ENCODE measurements at places on chromosomes 3 and 15.

GRCh38 chr3:236881-237280 lies 40.3 kb downstream of the CHL1 start:
- no peak for DNase-seq

- no peak for DNase-seq
Measured at GRCh38 chr3:70179111-70179510, 133.3 kb downstream of the MDFIC2 start.

GRCh38 chr3:197494366-197495058 lies 61.3 kb downstream of the BDH1 start:
- no peak for DNase-seq

- DNase-seq: no peak
Measured at GRCh38 chr15:63514531-63514943, 10.1 kb downstream of the USP3 start.

DNA sequence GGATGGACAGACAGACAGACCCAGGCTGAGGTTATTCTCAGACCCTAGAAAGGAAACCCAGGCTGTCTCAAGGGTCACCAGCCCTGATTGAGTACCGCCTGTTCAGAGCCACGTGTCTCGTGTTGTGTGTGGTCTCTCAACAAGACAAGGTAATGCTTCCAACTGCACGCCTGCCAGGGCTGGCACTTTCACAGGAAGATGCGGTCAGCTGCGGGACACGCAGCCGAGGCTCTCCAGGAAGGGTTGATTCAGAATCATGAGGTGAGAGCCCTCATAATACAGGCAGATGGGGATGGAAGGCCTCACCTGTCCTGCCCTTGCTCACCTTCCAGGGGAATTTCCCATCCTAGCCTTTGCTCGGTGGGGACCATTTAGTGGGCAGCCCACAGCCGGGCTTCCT lies 81.4 kb downstream of the TOP2B start:
- no peak for DNase-seq
